Fibroblast of skin of left biceps (primary cell): ENCODE measurements at places on chromosomes 11 and 22.
A peak's percentile ranks its signal among the peaks of the same experiment; 100 is the strongest.

DNA sequence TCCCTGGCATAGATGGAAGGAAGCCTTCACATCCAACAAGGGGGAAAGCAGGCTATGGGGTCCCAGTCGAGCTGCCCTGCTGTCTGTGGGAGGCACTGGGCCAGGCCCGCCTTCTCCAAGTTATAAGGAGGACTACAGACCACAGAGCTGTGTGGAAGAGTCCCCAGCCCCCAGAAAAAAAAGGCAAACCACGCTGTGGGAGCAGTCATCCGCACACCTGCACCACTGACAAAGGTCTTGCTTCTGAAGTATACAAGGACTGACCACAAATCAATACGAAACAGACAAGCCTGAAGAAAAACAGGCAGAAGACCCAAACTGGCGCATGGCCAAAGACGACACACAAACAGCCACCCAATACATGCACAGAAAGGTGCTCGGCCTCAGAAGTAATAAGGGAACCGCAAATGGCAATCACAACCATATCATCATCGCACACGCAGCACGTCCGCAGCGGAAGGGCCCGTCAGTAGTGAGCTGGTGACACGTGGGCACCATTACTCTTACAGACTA, 384.1 kb downstream of the CTTN start:
- no peak for DNase-seq

DNA sequence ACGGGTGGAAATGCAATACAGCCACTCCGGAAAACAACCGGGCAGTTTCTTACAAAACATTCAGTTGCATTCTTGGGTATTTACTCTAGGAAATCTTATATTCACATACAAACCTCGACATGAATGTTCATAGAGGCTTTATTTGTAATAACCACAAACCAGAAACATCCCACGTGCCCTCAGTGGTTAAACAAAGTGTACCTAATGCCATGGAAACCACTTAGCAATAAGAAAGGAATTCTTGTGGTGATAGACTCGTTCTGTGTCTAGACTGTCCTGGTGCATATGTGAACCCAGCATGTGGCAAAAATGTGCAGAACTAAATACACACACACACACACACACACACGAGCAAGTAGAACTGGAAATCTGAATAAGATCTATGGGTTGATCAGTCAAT, 1073.3 kb downstream of the TBC1D22A start:
- peak; percentile 99 for DNase-seq

GRCh38 chr11:38460896-38461295, 1862.9 kb upstream of the RAG2 start:
- DNase-seq, result peak; percentile 76

DNA sequence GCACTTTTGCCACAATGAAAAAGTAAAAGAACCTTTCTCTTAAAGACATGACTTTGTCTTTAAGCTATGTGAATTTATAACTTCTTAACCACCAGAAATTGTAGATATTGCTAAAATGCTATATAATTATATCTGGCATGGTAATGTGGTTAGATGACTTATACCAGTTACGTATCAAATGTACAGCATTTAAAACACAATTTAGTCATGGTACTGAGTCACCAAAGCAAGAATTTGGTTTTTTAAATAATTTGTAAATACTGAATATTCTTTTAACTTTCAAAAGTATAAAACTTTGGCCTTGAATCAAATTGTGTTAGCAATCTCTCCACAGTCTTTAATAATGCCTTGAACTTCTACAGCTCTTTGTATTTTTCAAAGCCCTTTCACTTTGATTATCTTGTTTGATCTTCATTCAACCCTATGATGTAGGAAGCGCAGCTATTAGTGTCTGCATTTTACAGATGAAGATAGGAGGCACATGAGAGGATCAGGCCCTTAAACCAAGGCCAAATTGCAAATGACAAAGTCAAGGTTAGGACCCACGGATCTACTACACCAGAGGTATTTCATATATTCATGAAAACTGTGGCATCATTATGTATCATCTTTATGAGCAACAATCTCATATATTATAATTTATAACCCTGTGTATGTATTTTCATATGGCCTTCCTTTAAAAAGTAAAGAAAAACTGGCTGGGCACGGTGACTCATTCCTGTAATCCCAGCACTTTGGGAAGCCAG, 4.4 kb upstream of the SYTL2 start:
- DNase-seq, result peak; percentile 84

DNA sequence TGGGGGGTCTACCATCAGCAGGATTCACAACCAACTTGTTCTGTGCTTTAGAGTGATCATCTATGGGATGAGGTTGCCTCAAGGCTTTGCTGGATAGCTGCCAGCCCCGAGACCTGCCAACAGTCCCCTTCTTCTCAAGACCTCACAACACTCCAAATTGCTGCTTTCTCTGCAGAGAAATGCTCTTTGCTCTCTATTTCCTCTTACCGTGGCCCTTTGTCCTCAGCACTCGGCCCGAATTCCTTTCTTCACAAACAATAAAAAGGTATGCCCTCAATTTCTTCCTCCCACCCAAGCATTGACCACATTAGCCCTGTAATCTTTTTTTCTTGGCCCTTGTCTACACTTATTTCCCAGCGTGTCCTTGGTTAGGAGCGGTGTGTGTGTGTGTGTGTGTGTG, 147.4 kb upstream of the SNX19 start:
- DNase-seq, result no peak

- no peak for DNase-seq
These were observed 429.3 kb upstream of the CADM1 start for GRCh38 chr11:115933564-115933963.

DNA sequence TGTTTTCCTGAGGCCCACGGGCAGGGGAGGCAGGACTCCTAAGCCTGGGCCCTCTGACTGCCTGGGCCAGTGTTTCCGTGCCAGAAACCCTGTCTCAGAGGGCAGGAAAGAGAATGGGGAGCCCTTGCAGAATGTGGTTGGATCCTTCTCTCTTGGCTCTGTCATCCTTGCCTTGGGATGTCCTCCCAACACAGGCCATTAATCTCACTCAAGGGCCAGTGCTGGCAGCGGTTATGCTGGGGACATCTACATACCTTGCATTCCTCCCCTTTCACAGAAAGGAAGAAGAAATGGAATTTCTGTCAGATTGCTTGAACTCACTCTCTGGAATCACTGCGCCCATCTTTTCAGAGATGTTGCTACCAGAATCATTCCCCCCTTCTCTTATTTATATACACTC, 296.9 kb downstream of the KIRREL3 start:
- DNase-seq, result no peak

GRCh38 chr11:26860895-26861294, 133.0 kb upstream of the FIBIN start:
- DNase-seq, result no peak

DNA sequence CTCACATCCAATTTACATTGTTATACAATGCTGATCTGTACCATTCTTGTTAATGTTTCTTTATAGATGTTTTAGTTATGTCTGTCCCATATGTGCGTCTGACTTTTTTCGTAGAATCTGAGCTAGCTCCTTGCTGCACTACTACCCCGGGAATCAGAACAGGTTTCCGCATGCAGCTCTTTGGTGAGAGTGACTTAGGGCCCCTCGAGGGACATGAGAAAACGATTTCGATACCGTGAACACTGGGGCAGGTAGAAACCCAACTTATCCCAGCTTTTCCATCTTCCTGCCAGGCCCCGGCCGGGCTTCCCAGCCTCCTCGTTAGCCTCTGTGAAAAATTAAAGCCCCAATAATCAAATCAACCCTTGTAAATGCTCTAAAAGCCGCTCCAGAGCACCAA, 23.4 kb upstream of the PKNOX2 start:
- DNase-seq, result no peak

GRCh38 chr22:48869161-48869560, 958.5 kb downstream of the BRD1 start:
- no peak for DNase-seq

DNA sequence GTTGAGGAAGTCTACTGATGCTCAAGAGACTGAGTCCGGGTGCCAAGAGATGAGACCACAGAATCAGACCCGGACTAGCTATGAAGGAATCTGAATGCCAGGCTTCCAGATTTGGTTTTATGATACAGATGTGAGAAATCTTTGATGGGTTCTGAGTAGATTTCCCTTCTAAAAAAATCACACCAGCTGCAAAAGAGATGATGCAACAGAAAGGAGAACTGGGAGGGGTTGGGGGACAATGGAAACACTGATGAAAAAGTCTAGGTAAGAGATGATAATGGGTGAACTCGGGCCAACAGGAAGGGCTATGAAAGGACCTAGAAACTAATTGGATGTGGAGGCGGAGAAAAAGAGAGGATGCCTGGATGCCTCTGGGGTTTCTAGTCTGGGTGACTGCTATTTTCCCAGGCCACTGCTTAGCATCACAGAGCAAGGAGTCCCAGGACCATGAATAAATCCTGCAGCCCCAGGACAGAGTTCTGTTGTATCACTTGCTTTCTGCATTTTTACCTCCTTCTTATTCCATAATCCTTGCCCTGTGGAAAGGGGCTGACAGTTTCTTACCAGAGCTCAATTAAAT, 115.4 kb upstream of the SEZ6L start:
- no peak for DNase-seq

GRCh38 chr22:35840302-35840739, 122.6 kb downstream of the APOL5 start:
- peak; percentile 98 for DNase-seq

DNA sequence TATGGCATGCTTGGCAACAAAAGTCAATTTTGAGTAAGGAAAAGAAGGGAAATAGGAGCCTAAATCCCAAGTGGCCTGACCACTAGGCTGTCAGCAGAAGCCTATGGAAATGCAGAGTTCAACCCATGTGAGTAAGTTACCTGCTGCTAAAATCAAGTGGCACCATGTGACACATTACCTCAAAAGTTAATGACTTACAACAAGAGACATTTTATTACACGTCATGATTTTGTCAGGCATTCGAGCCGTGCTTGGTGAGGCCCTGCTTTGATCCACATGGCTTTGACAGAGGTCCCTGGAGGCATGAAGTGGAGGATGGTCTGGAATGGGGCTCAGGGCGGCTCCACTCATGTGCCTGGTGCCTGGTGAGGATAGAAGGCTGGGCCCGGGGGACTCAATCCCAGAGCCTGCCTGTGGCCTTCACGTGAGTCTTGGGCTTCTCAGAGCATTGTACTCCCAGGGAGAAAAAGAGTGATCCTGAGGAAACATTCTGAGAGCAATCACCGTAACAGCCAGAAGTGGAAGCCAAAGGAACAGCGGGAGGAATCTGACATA, 339.1 kb upstream of the B3GAT1 start:
- DNase-seq, result no peak

DNA sequence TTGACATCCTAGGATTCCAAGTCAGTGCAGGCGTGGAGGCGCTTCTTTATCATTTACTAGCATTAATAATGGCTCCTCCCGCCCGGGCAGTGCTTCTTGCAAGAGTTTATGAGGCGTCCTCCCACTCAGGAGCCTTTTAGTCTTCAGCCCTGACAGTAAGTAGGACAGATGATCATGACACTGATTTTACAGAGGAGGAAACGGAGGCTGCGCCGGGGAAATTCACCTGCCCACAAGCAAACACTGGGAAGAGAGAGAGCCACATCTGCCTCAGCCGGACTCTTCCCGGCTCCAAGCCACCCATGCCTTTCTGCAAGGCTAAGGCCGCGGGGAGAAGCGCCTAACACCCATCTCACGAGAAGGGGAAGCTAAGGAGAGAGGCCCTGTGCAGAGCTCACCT, 35.9 kb downstream of the KIAA0930 start:
- no peak for DNase-seq

GRCh38 chr11:123188508-123189165, 6.4 kb downstream of the CLMP start:
- peak; percentile 52 for DNase-seq

DNA sequence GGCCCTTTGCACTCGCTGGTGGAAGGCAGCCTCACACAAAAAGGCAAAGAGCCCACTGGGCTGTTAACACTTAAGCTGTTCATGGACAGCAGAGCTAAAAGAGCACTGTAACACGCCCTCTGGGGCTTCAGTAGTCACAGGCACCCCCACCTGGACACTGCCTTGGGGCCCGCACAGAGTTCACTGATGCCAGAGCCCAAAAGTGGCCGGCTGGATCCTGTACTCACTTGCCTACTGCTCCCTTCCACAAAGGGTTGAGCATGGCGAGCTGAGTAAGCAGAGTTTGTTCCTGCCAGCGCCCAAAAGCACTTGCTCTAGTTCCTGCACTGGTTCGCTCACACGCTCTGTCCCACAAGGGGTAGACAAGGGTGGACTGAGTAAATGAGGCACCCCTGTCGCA, 78.8 kb downstream of the RELT start:
- DNase-seq, result no peak

GRCh38 chr11:34893416-34893815, 22.8 kb downstream of the APIP start:
- no peak for DNase-seq

GRCh38 chr11:30458541-30458940, 127.6 kb downstream of the MPPED2 start:
- DNase-seq, result no peak

- DNase-seq, result no peak
These were observed 216.1 kb downstream of the CASP12 start for GRCh38 chr11:104682206-104682605.

DNA sequence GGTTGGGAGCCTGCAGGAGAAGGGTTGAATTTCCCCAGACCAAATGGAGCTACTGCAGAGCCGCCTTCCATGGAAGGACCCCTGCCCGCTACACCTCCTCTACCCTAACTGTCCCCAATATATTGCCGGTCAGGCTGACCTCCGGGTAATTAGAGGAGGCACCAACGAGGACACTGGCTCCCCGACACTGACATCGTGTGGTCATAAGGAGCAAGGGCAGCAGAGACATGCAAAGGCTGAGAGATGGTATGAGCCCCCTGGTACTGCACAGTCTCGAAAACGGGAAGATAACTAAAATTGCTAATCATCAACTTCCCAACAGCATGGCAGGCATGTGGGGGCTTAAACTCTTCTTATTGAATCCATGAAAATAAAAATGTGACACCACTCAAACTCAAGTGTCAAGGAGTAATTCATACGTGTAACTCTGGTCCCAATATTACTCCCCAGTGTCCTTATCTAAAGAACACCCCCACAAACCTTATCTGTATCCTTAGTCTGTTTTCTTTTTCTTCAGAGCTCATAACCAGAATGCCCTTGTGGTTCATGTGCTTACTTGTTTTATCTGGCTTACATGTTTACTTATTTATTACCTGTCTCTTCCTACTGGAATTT, 4.4 kb downstream of the CAVIN3 start:
- DNase-seq, result no peak

DNA sequence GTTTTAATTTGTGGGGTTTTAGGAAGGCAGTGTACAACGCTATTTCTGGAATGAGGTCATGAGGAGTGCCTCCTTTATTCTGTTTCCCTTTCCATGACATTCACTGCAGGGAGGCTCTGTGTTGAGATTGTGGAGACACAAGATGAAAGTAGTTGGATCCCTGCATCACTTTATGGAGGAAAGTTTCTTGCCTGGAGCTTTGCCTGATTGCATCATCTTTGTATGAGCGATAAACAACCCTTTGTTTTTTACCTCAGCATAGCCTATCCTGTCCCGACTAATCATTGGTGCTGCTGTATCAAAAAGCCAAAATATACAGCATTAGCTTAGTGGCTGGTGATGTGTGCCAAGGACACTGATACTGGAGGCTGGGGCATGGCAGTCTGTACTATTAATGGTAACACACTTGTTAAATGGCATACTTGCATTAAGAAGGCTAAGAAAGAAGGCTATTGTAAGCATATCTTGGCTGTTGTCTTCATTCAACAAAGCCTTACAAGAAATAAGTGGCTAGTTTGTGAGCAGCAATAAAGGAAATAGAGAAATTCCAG, 31.2 kb upstream of the SLC5A4 start:
- DNase-seq, result no peak
